ENCODE measurements at places on chromosomes 3 and 15.

DNA sequence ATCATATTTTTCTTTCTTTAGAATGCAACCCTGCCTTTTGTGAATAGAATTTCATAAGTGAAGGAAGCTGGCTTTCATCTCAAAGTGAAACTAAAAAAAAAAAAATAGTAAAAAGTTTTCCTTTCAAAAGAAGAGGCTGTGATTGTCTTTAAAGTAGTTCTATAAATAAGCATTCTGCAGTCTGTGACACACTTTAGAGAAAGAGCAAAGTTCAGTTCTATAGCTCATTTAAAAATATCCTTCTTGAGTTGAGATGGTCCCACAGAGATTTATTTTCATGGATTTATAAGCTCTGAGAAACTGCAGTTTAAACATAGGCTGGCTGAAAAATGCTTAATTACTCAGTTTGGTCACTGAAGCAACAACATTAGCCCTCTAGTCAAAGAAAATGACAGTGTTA lies 36.1 kb upstream of the CNTN6 start:
- DNase-seq: no peak

GRCh38 chr15:60535743-60536142 lies 56.8 kb upstream of the ICE2 start:
- DNase-seq: no peak

DNA sequence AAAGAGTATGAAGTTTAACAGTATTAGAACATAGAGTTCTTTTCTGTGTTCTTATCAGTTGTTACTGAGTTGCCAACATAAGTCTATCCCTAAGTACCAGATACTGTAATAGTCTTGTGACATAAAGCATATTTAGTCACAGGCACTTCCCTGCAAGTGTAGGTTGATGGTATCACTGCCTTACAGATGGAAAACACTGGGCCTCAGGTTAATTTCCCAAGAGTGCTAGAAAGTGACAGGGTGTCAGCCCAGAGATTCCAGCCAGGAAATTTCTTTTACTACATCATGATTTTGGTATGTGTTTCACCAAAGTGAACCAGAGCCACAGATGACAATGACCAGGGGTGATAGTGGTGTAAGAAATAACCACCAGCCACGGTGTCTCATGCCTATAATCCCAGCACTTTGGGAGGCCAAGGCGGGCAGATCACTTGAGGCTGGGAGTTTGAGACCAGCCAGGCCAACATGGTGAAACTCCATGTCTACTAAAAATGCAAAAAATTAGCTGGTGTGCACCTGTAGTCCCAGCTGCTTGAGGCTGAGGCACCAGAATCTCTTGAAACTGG lies 3.2 kb downstream of the EIF1B start:
- DNase-seq: no peak

DNA sequence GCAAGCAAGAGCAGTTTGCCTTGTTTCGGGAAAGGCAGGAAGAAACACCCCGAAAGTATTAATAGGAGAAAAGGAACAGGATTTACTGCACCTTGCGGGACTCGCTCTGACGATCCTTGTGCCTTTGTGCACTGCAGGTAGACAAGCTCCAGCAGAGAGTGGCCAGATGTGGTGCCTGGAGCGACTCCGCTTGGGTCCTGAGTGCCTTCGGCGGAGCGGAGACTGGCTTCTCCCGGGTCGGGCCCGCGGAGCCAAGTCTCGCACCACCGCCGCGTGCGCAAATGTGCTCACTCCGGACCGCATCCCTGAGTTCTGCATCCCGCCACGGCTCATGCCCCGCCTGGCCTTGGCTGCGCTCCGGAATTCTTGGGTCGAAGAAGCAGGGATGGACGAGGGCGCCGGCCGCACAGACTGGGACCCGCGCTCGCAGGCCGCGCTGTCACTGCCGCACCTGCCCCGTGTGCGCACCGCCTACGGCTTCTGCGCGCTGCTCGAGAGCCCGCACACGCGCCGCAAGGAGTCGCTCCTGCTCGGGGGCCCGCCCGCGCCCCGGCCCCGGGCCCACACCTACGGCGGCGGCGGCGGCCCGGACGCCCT lies 769 bp downstream of the C2CD4A start:
- DNase-seq: no peak

GRCh38 chr3:177807150-177807875 lies 610.0 kb upstream of the TBL1XR1 start:
- no peak for DNase-seq

- no peak for DNase-seq
Measured at GRCh38 chr15:76994001-76994400, 925 bp upstream of the PSTPIP1 start.

DNA sequence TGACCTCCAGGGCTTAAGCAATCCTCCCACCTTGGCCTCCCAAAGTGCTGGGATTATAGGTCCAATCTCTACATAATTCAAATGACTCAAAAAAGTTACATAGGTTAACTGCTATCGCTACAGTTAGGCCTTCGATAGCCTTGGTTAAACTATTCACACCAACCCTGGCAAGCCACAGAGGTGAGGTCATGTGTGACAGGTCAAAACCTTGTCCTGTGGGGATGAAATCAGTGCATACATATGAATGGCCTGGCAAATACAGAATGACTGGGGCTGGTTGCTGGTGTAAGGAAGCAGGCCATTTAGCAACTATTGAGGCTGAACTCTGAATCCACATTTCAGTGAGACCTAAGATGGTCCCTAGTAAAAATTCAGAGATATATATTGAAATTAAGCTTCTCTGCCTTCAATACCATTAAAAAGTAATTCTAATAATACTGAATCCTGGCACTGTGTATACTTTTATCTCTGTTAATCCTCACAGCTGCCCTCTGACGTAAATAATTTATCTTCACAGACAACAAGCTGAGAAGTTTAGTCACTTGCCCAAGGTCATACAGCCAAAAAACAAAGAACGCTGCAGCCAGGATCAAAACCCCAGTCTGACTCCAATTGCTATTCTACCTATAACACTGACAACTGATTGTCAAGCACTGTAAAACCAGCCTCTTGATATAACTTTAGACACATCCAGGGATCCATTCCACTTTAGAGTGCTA lies 35.3 kb downstream of the MKRN2 start:
- DNase-seq: no peak

DNA sequence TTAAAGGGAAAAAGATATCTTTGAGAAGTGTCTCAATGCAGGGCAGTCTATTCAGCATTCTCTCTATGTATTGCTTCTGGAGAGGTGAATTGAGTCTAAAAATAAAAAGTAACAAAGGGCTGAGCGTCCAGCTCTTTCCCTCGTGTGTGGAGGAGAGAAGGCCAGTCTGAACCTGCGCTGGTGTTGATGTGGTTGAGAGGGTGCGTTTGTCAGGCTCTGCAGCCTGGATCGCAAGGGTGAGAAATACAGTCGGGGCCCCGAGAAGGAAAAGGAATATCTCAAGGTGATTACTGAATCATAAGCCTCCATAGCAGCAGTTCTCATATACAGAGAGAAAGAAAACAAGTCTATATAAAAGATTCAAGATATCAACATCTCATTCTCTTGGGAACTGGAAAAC lies 494.1 kb upstream of the MDFIC2 start:
- no peak for DNase-seq

DNA sequence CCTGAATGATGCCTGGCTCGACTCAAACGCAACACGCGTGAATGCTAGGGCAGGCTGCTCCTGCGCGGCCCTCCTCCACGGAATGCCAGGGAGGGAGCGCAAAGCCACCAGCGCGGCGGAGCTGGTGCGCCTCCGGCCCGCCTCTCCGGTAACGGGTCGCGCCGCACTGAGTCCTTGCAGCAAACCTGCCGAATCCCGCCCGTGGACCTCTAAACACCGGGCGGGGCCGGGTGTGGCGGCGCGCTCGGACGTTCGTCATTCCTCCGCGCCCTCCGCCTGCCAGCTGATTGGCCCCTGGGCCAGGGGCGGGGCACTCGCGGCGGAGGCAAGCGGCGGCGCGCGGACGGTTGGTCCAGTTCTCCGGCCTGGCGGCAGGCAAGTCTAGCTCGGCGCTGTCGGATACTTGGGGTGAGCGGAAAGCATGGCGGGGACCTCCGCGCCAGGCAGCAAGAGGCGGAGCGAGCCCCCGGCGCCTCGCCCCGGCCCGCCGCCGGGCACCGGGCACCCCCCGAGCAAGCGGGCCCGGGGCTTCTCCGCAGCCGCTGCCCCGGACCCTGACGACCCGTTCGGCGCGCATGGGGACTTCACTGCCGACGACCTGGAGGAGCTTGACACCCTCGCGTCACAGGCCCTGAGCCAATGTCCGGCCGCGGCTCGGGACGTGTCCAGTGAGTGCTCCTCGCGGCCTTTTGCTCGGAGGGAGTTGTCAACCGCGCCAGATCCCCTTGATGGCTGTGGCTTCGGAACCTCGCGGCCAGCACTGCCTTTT lies at the start of gene ATRIP:
Gene ATRIP, plus strand, starts transcription at position 313 of the 769 bp plus-strand sequence. Its CDS starts 109 bp downstream, at position 422.
- DNase-seq: peak; percentile 39

DNA sequence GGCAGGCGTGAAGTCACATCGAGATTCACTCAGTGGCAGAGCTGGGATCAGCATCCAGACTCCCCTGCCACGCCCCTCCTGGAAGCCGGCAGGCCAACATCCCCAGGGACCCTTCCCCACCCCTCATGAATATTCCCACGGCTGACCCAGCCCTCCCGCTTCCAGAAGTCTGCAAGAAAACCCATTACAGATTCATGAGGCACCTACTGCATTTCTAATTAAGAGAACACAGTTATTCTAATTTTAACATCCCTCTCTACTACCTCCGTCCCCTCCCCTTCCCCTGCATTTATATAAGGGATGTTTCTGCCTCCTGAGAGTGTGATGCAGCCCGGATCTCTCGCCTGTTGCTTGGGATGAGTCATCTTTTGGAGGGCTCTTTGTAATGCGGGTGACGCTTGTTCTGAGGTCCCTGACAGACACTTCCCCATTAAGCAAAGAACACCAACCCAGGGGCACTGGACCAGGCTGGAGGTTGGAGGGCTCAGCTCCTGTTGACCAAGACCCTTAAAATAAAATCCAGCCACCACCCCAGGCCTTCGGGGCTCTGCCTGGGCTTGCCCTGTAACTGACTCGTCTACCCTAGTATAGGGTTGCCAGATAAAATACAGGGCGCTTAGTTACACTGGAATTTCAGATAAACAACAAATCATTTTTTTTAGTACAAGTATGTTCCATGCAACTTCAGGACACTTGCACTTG lies 118.7 kb downstream of the NUP210 start:
- DNase-seq: peak; percentile 33

DNA sequence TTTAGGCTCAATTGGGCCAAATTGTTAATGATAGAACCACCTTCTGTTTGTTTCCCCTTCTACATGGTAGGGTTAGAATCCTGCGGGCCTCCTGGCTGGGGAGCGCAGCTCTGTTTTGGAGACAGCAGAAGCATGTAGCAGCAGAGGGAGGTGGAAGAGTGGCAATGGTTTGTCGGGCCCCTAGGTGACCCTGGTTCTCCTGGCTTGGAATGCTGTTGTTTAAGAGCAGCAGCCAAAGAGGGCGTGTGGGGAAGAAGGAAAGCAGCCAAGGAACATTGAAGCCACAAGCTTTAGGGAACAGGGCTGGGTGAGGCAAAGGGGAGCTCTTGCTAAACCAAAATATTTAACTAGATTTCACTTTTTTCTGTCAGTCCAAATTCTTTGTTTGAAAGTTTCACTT lies 213.7 kb upstream of the NR2E3 start:
- peak; percentile 78 for DNase-seq

DNA sequence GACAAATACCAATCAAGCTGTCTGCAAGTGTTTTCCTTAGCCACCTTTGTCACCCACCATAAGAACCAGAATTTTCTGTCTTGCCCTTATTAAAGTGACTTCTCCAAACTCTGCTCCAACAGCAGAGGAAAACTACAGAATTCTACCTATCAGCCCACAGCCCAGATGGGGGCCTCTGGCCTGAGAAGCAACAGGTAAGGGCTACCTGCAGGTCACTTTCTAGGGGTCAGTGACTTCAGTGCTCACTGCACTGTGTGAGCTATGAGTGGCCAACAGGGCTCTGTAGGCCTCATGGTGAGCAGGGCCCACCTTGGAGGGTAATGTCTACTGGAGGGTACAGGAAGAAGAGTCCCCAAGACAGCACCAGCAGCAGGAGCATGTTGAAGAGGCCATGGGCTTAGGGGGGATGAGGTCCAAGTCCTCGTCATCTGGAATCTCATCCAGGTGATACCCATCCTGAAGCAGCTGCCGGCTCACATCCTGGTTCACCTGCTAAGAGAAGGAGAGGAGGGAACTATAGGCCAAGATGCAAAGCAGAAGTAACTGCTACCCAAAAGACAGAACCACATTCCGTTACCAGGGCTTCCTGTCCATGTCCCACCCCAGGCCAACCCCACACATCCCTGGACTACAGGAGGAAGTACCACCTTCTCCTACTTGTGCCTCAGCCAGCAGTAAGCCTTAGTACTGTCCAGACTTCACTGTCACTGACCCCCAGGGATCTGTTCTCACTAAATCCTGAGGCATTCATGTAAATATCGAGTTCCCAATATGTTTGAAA lies 4.2 kb downstream of the FAM219B start:
- DNase-seq: no peak

DNA sequence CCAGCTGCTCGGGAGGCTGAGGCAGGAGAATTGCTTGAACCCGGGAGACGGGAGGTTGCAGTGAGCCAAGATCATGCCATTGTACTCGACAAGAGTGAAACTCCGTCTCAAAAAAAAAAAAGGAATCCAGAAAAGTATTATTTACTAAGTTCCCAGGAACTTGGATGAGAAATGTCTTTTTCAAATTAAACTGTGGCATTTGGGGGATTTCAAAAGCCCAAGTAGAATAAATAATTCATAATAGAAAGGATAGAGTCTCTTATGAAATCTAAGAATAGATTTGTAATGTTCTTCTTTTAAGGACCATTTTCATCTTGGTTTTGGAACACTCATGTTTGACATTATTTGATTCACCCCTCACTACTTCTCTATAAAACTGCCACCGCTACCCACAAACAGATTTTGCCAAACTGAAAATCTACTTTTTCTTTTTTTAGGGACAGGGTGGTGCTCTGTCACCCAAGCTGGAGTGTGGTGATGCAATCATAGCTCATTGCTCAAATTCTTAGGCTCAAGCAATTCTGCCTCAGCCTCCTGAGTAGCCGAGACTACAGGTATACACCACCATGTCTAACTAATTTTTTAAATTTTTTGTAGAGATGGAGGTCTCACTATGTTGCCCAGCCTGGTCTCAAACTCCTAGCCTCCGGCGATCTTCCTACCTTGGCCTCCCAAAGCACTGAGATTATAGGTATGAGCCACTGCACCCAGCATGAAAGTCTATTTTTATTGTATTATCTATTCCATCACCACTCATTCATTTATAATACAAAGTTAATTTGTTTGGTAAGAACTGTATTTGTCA lies 99.3 kb downstream of the SENP2 start:
- DNase-seq: no peak

- DNase-seq: no peak
Measured at GRCh38 chr3:122784436-122784835, 9.2 kb downstream of the HSPBAP1 start.
